ELR (cell line): ENCODE measurements at places on chromosomes 11 and 22.

DNA sequence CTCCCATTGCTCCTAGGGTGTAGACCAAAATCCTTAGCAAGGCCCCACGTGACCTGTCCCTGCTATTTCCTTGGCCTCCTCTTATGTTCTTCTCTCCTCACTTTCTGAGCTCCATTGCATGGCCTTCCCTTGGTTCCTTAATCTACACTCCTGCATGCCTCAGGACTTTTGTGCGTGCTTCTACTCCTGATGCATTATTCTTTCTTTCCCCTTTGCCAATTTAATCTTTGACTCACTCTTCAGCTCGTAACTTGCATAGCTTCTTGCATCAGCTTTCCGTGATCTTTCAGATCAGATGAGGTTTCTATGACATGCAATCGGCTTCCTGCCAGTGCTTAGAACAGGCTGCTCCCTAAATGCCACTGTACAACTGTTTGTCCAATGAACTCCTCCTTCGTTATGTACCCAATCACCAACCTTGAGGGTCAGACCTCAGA lies 261.6 kb upstream of the CADM1 start:
- DNase-seq, result peak; percentile 12

DNA sequence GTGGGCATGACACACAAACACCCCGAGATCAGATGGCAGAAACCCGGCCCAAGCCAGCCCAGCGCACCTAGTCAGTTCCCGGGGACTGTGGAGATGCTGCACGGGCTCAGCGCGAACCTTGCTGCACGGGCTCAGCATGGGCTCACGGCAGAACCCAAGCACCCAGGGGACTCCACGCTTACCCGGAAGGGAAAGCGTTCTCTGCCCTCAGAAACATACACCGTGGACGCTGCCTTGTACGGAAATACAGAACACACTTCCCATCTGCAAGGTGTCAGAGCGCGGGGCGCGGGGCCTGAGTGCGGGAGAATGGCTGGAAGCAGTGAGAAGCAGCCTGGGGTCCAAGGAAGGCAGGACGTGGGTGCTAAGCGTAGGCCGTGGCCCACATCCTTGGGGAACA lies 319.9 kb downstream of the NTM start:
- DNase-seq, result no peak

DNA sequence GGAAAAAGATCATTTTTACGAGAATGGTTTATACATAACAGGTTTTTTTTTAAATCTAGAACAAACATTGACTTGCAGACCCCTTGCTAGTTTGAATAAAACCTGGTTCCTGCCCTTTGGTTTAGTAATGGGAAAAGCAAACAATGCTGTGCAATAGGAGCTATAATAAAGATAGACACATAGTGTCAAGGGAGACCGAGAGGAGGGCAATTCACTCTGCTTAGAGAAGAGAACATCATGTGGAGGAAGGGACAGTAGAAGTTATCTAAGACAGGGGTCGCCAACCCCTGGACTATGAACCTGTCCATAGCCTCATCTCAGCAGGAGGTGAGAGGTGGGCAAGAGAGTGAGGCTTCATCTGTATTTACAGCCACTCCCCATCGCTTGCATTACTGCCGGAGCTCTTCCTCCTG lies 7.0 kb upstream of the RDX start:
- no peak for DNase-seq

- DNase-seq, result no peak
Measured at GRCh38 chr22:43234264-43234988, 47.5 kb upstream of the TTLL12 start.

- DNase-seq, result peak; percentile 59
Measured at GRCh38 chr11:132115454-132115853, 745.0 kb downstream of the NTM start.

GRCh38 chr11:32121012-32121411 lies 30.1 kb downstream of the RCN1 start:
- DNase-seq, result no peak

GRCh38 chr11:71327156-71328085 lies 75.0 kb upstream of the SHANK2 start:
- no peak for DNase-seq

DNA sequence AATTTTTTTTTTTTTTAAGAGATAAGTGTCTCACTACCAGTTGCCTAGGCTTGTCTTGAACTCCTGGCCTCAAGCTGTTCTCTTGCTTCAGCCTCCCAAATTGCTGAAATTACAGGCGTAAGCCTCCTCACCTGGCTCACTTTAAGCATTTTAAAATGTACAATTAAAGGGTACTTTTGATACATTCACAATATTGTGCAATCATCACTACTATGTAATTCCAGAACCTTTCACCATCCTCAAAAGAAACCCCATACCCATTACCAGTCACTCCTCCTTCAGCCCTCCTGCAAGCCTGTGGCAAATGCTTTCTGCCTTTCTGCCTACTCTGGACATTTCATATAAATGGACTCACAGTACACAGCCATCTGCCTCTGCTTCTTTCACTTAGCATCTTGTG lies 34.5 kb upstream of the WT1 start:
- no peak for DNase-seq

GRCh38 chr22:20203142-20203551 lies 52.3 kb upstream of the CCDC188 start:
- DNase-seq, result no peak

DNA sequence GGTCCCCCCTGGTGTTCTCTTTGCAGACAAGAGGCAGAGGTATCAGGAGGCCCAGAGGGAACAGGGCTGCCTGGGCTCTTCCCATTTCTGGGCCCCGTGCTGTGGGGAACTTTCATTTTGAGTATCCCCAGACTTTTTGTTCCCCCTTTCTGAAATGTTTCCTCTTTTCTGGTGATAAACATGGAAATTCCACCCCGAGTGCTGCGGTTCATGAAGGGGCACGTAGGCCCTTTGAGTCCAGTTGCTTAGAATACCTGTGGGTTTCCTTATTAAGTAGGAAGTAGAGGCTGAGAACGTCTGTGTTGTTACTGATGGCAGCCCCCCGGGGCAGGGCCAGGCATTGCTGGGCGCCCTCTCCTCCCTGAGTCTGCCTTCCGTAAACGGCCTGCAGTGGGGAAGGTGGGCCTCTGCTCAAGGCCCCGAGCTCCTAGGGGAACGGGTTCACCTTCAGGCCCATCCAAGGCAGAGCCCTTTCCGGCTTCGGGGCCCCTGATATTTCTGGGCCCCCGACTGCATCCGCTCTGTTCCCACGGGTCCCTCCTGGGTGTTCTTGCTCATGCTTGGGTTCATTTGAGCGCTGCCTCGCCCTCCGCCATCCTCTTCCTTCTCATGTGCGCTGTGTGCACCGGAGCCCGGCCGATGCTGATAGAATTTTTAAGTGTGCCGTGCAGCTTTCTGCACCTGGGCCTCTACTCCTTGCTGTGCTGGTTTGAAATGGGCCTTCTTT lies 12.0 kb downstream of the TBC1D22A start:
- no peak for DNase-seq

GRCh38 chr11:65209711-65210360 lies 28.1 kb downstream of the CAPN1 start:
- no peak for DNase-seq
